Activated CD4-positive, alpha-beta T cell treated with anti-CD3 and anti-CD28 coated beads, Interleukin-2, amount 10 ng/mL, durations not matched to agents 7 days and 5 days (primary cell): ENCODE measurements at places on chromosomes 11 and 22. TPM values are rescaled to one million over a fixed set of nuclear protein-coding genes. Genes with fewer than 3 reads are reported as not detected.

Gene DCHS1
- 0.40 TPM for total RNA-seq

Gene P2RX6
- total RNA-seq: 0.27 TPM

Gene PSMA1
- total RNA-seq: 183 TPM

Gene TPBGL
- 0.06 TPM for total RNA-seq

Gene FGF4
- total RNA-seq: not detected

Gene CRYAB
- not detected for total RNA-seq

Gene TBX1
- not detected for total RNA-seq

Gene TMPRSS4
- total RNA-seq: not detected
